ENCODE measurements at places on chromosomes 11 and 22.

- no peak for DNase-seq
These were observed 81.0 kb downstream of the ETS1 start for GRCh38 chr11:128506356-128506755.

GRCh38 chr11:117484156-117484555 is 156.5 kb downstream of the CEP164 start:
- DNase-seq, result no peak

- no peak for DNase-seq
These were observed 806 bp upstream of the SMDT1 start for GRCh38 chr22:42078469-42079318.

- no peak for DNase-seq
These were observed 1.7 kb downstream of the ZBTB3 start for GRCh38 chr11:62752177-62752785.

DNA sequence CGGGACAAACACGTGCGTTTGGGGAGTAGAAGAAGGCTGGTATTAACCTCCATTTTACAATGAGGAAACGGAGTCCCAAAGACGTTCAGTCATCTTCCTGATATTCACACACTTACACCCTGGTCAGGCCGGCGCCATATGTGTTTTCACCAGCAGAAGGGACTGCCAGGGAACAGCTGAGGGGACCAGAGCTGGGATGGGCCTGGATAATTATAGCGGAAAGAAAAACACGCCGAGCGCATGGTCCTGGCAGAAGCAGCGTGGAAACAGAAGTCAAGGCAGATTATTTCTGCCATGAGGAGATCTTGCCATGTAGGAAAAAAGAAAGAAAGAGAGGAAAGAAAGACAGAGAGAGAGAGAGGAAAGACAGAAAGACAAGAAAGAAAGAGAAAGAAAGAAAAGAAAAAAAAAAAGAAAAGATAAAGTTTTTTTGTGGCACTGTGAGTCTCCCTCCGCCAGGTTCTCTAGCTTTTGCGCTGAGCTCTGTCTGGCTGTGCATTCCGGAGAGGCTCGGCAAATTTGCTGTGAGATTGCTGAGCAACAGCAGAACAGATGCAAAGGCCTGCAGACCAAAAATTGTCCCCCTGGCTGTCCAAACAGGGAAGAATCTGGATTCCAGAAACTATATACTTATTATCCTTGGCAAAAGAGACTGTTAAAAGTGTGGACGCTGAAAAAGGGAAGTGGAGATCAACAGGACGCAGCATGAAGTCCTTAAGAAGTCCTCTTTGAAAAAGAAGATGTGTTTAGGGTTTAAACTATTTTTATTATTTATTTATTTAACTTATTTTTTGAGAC is 1.3 kb upstream of the UCP2 start:
- no peak for DNase-seq
